ENCODE measurements at places on chromosomes 11 and 22.

DNA sequence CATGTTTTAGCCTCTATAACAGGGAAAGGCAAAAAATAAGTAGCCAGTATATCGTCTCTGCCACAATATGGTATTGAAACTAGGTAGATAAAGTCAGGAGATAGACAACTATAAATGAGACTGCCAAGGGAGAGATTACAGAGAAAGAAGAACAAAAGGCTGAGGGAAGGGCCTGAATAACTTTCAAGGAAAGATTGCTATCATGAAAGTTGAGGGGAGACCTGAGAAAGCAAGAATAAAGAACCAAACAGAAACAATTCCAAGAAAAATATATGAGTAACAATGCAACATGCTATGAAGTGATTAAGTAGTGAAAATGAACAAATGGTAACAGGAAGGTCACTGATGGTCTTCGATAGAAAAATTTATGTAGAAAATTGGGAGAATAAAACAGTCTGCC, 690.1 kb downstream of the METTL15 start:
- DNase-seq: no peak

- DNase-seq: no peak
These were observed 827 bp downstream of the PHF21B start for GRCh38 chr22:45008751-45009605.

GRCh38 chr11:2898366-2899079, 12.9 kb upstream of the CDKN1C start:
- no peak for DNase-seq

GRCh38 chr11:73201249-73201648, 16.8 kb upstream of the P2RY2 start:
- DNase-seq: no peak

GRCh38 chr11:125494561-125494960, 1.5 kb downstream of the FEZ1 start:
- DNase-seq: no peak

DNA sequence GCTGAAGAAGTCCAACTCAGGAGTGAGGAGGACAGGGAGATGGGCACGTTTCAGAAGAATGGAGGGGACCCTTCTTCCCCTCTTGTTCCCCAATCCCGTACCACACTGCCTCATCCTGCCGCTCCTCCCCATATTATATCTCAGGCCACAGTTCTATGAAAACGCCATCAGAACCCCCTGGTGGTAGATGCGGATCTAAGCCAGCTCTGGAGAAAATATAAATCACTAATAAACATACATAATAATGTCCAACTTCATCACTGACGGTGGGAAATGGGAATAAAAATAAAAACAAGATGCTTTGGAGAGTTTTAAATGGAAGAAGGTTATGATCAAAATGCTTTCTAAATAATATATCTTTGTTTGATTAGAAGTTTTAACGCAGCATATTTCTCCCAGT, 400.3 kb downstream of the CADM1 start:
- DNase-seq: no peak

DNA sequence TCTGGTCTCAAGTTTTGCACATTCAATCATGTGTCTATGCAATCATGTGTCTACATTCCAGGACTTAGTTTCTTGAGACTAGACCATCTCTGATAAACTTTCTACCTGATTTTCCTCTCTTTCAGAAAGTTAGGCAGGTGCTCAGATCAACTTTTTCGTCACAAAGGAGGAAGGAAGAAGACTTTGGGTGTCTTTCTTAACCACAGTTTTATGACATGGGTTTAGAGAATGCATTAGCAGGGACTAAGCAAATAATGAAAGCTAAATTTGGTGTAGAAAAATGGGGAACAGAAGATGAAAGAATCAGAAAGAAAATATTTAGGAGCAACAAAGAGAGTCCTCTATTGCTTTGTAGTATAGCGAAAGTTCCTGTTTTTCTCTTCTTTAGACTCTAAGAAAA, 7.7 kb upstream of the GLYATL1B start:
- DNase-seq: no peak

DNA sequence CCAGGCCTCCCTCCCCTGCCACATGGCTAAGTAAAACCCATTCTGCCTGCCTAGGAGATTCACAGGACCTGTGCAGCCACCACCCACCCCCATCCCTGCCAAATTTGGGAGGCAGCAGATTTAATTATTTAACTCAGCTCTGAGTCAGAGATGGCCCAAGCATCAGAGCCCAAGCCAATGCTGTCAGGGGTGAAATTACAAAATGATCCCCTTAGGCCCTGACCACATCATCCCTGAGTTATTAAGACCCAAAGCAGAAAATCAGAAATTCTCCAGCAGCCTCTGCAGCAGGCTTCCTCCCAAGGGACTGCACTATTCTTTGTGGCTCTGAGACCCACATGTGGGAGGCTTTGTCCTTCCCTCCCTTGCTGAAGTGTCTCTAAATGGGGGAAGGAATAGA, 52.8 kb upstream of the RRAS2 start:
- no peak for DNase-seq

- DNase-seq: no peak
These were observed 64.7 kb downstream of the PDE2A start for GRCh38 chr11:72609476-72609875.

GRCh38 chr11:88307749-88308425, 29.6 kb downstream of the CTSC start:
- no peak for DNase-seq

DNA sequence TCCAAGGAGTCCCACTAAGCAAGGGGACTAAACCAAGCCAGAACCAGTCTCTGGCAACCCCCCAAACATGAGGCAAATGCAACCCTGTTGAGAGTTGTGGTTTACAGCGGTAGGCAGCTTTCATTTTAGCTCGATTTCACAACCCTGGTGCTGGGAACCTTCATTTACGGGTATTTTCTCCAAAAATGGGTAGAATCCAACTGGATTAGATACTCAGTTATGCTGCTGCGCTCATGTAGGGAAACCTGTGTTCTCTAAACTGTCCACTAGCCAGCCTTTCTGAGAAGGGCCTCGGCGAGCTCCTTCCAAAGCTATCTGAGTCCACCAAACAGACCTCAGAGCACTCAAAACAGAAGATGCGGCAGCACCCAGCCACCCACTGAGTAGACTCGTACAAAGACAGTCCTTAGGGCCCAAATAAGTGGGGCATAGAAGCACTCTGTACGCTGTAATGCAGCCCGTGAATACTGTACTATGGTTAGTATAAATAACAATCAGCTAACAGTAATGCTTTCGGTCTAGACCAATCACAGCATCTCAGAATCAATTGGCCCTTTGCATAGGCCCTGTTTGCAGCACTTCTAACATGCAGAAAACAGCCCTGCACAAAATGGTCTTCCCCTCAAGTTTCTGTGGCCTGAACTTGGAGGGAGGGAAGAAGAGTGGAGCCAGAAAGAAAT, 104.7 kb downstream of the ETS1 start:
- DNase-seq: no peak

- no peak for DNase-seq
These were observed 46.9 kb upstream of the CRTAM start for GRCh38 chr11:122791411-122791810.

DNA sequence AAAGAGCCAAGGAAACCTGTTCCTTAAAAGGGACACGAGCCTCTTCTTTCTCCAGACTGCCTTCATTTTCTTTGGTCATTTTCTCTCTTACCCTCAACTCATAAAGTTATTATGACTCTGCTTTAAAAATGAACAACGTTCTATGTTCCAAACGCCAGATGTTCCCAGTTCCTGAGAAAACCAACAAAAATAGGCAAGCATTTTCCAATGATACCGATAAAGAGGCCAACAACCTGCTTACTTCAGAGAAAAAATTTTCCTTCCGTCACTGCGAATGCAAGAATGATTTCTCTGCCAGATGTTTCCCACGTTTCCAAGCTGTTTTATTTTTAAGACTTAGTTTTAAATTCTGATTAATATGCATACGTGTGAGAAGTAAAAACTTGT, 315 bp upstream of the TRPC6 start:
- DNase-seq: no peak

DNA sequence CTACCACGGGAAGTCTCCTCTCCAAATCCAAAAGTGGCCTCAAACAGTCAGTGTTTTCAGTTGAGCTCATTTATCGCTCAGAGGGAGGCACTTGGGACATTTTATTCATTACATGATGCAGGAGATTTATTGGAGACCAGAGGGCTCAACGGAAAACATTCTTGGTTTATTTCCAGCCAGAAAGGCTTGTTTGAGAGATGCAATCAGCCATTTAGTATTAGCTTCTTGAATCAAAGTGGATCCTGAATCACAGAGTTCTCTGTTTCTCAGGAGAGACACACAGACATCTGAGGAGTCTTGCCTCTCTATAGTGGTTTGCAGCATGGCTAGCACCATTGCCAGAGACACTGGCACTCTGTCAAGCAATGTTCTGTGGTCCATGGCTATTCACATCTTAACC, 31.5 kb downstream of the CD44 start:
- no peak for DNase-seq

GRCh38 chr11:67640758-67641337, 1.3 kb upstream of the TBX10 start:
- DNase-seq: no peak

DNA sequence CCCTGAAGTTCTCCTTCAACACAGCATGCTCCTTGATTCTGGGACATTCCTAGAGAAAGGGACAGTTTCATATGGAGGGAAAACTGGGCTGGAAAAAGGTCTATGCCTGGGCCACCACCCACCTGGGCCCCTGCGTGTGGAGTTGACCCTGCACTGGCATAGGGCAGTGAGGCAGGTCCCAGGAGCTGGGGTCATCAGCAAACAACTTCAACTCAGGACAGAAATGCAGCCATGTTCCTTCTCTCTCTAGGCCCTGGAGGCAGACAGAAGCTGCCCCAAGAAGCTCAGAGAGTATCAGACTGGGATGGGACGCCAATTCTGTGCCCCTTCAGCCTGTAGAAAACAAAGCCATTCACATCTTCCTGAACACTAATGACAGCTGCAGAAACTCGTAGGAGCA, 34.9 kb downstream of the RTL6 start:
- no peak for DNase-seq

All from activated CD4-positive, CD25-positive, alpha-beta regulatory T cell treated with anti-CD3 and anti-CD28 coated beads, Interleukin-2, amount 50 U/mL, for 16 hours (primary cell).